ENCODE measurements at places on chromosomes 1 and 21.

DNA sequence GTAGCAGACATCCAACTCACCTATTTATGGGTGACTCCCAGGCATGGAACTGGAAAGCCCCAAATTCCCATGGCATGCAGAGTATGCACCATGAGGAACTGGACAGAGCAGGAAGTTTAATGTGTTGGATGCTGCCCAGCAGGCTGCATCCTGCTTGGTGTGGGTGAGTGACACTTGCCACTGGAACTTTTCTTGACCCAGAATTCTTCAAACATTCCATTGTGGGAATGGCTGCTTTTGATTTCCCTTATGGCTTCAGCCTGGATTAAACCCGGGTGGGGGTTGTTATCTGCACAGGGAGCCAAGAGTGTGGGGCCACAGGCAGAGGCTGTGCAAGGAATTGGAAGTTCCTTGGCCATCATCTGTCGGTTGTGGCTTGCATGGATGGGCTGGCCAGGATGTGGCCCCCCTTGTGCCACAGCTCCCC, 26.9 kb upstream of the BACE2 start:
- DNase-seq, result no peak

DNA sequence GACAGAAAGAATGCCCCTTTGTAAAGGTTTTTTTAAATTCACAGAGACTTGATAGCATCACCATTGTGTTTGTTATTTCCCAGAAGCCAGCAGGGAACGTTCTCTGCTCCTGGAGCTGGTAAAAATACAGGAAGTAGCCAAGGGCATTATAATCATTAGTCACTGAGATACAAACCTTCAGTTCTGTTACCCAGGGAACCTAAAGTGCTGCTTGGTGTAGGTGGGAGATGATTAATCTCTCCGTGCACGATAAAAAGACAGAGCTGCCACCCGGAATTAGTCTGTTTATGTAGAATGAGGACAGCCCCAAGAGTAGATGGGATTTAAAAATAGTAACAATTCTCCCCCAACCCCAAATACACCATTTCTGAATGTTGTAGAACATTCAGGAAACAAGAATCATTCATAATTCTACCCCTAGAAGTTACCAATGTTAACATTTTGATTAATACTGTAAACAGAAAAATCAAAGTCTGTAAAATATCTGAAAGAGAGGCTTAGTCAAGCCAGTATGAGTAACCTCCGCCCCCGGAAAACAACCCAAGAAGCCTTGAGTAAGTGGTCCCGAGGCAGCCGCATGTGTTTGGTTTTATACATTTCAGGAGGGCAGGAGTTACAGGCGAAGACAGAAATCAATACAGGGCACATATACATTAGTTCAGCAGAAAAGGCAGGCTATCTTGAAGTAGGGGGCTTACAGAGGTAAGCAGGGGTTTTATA, 45.3 kb upstream of the CTBS start:
- DNase-seq, result no peak

GRCh38 chr1:83764209-83764608, 234.7 kb downstream of the TTLL7 start:
- no peak for DNase-seq

DNA sequence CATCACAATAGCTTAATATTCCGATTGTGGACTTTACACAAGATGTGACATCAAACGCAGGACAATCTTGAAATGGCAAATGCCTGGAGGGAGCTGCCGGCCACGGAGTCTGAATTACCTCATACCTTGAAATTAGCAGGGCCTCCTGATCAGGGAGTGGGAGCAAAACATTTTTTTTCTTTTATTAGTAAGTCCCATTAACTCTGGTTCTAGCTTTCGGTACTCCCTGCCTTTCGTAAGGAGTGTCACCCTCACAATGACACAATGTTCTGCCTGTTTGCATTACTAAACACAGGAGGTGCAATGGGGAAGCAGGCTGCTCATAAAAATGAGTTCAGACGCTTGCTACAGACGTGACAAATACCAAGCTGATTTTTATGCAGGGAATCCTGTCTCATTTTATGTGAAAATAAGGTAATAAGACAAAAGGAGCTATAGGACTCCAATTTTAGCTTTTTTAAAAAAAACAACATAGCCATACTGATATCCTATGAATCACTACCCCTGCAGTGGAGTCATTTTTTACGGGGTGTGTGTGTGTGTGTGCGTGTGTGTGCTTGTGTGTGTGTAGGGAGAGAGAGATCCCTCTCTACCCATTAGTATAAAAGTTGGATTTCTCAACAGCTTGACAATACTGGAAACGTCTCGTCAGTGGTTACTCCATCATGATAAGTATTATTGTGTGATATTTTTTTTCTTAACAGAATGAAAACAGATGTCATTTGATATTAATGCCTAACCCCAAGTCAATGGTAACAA, 205.1 kb upstream of the RUNX1 start:
- DNase-seq, result no peak

DNA sequence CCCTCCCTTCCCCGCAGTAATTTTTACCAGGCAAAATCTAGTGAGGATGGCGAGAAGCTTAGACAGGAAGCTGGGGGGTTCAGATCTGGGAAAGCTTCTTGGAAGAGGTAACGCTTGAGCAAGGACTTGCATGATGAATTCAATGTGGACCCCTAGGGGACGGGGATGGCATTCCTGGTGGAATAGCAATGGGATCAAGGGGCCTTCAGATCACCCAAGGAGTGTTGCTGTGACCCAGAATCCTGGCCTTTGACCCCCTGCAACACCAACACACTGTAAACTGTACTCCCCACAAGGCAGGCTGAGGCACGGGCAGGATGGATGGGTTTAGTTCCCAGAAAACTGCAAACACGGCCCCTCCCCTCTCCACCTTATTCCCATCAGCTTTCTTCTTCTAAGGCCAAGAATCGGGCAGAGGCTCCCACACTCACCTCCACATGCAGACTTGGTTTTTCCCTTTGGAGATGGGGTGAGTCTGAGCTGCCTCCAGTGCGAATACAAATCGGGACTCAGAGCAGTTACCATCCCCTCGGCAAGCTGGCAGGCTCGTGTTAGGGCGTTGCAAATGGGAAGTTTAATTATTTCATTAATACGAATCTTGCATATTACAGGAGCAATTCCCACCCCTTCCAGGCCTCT, 20.1 kb downstream of the DISP3 start:
- DNase-seq, result no peak

GRCh38 chr1:116230712-116231111, 119.5 kb downstream of the MAB21L3 start:
- no peak for DNase-seq

DNA sequence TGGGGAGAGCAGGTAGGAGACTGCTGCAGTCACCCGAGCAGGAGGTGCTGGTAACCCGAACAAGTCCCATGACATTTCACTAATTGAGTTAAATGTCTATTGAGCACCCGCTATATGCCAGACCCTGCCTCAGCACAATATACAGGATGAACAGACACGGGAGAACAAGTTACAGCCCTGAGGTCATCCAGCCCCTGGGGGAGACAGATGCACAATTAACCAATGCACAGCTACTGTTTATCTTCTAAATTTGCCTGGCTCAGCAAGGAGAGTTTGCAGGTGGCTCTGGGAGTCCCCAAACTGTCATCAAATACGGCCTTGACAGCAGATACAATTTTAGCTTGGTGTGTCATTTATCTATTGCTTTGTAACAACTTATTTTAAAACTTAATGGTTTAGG, 18.1 kb downstream of the CITED4 start:
- DNase-seq, result no peak

DNA sequence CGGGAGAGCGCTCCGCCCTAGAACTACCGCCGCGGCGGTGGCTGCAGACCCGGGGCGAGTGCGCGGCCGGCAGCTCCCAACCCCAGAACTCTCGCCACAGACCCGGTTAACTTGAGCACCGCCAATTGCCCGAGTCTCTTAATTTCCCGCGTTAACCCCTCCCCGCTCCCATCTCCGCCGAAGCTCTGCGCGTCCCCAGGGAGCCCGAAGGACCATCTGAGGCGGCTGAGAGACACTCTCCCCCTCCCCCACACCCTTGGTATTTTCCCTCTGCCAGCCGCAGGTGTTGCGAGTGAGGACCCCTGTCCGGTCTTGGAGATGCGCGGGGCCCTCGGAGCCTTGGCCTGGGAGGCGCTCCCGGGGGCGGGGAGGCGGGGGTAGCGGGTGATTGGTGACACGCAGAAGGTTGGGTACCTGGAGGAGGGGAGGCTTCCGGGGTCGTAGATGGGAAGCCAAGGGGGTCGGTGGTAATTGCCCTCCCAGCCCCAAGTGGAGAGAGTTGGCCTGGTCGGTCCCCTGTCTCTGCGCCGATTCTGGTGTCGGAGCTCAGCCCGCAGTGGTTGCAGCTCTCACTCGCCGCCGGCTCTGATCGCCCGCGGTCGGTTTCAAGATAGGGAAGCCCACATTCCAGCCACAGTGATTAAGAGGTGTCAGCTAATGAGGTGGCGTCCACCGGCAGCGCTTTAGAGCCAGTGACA, 858 bp upstream of the SUSD4 start:
- DNase-seq, result no peak

DNA sequence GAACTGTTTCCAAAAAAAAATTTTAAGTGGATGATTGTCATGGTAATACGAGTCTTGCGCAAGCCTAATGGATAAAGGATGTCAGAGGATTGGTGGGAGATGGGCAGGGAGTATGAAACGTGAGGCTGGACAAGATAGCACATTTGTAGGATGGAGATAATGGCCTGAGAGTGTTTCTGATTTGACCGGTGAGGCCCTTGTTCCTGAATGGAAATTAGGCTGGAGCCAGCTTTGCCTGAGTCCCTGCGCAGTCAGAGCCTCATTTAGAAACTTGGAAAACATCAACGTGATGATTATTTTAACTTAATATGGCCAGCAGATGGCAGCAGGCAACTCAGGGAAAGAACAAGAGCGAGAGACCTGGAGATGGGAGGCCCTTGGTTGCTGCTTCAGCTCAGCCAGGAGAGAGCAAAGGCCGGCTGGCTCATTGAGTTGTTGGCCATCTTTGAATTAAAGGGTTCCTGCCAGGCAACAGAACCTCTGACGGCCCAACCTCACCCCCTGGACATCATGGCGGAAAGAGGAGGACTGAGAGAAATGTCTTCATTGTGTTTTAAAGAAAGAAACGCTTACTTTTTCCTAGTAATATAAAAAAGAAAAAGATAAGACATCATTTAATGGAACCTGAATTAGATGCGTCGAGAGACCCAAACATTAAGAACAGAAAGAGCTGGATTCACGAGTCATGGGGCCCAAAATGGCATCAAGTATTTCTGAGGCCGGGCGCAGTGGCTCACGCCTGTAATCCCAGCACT, 80.3 kb downstream of the SELENOF start:
- DNase-seq, result peak; percentile 23

GRCh38 chr1:214902636-214903320, 179.8 kb upstream of the KCNK2 start:
- no peak for DNase-seq

DNA sequence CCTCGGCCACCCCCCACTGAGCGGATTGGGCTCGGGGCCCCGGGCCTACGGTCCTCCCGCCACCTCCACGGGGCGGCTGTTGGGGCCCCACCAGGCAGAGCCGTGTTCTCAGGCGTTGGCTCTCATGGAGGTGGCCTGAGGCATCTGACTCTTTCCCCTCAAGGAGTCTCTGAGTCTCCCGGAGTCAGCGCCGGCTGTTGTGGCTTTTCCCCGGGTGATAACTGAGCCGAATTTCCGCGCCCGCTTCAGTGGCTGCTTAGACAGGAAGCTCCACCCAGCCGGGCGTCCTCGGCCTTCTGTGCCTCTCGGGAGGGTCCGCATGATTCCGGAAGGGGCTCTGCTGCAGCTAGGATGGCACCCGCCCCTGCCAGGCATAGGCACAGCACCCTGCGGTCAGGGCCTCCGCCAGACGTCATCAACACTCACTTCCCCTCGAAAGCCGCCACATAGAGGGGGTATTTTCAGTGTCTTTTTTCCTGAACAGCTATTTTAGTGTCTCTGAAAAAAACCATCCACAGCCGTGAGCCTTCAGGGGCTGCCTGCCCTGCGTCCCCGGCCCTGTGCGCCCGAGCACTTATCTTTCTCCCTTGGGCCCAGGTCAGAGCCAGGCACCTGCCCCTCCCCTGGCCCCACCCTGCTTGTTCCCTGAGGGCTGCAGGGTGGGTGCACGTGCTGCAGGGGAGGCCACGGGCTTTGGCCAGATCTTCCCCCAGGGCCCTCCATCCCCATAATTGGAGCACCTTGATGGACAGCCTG, 72.9 kb downstream of the SKI start:
- DNase-seq, result peak; percentile 82

DNA sequence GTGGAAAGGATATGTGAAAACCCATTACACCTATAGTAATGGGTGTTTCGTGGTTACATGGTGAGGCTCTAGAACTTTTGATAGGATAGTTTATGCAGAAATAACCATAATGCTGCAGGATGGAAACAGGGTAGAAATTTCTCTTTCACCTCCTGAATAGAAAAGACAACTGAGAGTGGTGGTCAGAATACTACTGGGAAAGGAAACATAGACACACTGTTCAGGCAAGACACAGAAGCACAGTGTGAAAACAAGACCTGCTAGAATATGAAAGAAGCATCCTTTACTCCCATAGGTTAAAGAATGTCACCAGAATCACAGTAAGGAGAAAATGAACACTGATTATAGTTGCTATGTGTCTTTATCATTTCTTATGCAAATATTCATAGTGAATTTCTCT, 496.6 kb downstream of the DPYD start:
- no peak for DNase-seq

DNA sequence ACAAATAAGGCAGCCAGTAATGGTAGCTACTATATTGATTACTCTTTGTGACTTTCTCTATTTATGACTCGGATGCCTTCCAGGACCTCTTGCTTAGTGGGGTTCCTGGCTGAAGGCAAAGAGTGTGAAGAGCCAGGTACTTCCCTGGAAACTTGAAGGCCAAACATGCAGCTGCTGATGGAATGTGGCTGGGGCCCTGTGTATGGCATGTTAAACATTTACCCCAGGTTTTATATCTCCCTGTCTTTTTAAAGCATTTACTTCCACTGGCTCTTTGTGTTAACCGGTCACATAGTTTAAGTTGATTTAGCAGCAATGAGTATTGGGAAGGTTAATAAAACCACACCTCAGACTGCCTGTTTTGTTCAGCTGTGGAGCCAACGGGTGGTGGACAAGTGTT, 45.7 kb upstream of the PAXBP1 start:
- no peak for DNase-seq

DNA sequence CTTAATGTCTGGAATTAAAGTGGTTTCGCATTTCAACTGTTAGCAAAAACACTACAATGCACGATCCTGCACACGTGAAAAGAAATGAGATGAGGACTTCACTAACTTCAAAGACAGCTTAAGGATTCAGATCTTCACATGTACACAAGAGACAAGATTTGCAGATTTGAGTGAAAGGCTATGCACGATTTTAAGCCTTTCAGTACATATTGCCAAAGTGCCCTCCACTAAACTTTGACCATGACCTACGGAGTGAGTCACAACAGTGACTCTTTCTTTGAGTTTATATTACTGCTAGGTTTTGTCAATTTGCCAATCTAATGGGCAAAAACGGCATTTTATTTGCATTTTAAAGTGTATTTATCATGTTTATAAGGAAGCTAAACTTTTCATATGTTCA, 41.2 kb upstream of the CR1L start:
- DNase-seq, result no peak

Measured in stimulated activated CD8-positive, alpha-beta memory T cell treated with anti-CD3 and anti-CD28 coated beads, Interleukin-15, amount 100 ng/mL, for 1 hour (primary cell).